Activated CD4-positive, alpha-beta T cell treated with anti-CD3 and anti-CD28 coated beads for 48 hours (primary cell): ENCODE measurements at places on chromosomes 2 and 18.

GRCh38 chr18:6741232-6741663, 11.7 kb downstream of the ARHGAP28 start:
- no peak for DNase-seq

GRCh38 chr2:5694306-5694705, 2.1 kb downstream of the SOX11 start:
- DNase-seq: no peak

DNA sequence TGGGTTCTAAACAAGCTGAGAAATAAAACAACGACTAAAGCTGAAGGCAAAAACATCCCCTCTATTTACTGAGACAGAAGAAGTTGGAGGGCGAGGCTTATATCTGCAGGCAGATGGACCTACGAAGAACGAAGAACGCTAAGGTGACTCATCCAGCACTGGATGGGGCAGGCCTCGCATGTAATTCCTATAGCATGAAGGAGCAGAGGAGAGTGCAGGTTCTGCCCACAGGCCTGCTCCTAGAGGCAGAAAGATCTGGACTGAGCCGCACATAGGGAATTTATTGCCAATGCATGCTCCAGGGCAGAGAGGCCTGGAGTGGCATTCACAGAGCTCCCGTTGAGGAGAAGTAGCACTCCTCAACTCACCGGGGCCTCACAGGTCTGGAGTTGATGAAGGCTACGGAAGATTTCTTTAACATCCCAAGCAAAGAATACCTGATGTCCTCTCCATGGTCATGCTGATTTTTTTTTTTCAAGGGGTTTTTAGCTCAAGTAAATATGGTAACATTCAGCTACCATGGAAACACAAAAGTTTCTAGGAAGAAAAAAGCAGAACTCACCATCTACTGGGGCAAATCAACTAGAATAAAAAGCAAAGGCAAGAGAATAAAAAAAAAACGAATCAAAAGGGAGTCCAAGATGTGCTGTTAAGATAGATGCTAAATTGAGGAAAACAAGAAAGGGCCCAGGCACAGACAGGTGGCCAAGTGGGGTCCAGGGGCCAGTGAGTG, 10.4 kb upstream of the METTL21A start:
- DNase-seq: no peak

DNA sequence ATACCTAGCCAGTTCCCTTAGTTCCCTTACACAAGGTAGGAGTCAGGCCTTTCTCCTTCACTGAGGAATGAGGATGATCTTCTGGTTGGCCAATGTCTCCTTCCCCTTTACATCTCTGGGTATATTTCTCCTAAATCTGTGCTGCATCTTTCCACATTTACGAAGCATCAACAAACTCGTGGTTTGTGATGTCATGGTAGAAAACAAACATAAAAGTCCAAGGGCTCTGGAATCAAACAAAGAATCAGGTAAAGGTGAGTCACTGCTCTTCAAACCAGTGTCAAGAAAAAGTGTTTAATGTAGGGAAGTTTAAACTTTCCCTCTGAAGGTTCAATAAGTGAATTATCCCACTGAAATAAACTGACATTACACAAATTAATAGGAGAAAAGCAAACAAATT, 122.9 kb downstream of the METTL8 start:
- DNase-seq: no peak

GRCh38 chr18:45386041-45386655, 229.1 kb upstream of the SLC14A2 start:
- DNase-seq: peak; percentile 15

DNA sequence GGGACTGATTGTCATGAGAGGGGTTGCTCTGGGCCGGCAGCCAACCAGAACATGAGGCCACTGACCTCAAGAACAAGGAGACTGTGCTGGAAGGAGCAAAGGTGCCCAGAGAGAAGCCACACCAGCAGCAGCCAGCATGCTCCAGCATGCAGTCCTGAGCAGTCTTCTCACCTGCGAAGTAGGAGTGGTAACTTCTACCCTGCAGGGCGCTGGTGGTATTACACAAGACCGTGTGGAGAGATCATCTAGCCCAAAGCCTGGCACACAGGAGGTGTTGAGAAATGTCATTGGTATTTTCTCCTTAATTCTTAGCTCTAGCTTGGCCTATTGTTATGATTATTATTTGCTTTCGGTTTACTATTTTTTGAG, 132.7 kb downstream of the TSN start:
- peak; percentile 57 for DNase-seq

GRCh38 chr2:161355106-161355505, 46.9 kb downstream of the PSMD14 start:
- DNase-seq: no peak
